NCI-H510A treated with DMSO at 0.1 percent for 48 hours (cell line): ENCODE measurements at places on chromosomes 11 and 22.

DNA sequence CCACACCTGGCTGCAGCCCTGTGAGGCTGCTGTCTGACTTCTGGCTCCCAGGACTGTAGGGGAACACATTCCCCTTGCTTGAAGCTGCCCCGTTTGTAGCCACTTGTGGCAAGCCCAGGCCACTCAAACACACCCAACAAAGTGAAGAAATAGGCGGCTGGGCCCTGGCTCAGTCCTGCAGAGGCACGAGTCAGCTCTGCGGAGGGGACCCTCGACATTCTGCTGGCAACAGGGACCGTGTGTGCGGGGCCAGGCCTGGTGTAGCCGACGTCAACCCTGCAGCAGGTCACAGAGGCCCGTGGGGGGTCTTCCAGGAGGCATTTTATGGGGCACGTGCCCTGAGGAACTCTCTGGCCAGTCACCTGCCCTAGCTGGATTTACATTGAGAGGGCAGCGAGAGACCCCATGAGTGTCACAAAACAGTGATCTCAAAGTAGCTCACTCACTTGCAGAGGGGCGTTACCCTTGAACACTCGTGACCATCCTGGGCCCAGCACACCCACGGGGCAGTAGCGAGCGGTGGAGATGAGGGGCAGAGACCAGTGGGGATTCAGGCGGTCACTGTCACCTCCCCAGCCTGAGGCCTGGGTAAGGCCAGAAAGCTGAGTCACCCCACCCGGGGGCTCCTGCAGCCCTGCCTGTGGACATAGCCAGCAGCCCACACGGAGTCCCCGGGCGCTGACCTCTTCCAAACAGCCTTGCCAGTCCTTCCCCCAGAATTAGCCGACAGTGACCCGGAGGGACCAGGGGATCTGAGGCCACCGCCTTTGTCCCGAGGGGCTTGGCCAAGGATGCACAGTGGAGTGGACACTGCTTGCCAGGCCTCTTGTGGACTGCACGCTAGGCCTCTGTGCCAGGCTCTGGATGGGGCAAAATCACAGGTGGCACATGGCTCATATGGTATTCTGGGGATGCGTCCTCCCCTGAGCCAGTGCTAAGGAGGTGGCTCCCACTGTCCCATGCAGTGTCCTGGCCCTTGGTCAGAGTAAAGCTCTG lies 139.5 kb downstream of the CTTN start:
- DNase-seq = no peak

DNA sequence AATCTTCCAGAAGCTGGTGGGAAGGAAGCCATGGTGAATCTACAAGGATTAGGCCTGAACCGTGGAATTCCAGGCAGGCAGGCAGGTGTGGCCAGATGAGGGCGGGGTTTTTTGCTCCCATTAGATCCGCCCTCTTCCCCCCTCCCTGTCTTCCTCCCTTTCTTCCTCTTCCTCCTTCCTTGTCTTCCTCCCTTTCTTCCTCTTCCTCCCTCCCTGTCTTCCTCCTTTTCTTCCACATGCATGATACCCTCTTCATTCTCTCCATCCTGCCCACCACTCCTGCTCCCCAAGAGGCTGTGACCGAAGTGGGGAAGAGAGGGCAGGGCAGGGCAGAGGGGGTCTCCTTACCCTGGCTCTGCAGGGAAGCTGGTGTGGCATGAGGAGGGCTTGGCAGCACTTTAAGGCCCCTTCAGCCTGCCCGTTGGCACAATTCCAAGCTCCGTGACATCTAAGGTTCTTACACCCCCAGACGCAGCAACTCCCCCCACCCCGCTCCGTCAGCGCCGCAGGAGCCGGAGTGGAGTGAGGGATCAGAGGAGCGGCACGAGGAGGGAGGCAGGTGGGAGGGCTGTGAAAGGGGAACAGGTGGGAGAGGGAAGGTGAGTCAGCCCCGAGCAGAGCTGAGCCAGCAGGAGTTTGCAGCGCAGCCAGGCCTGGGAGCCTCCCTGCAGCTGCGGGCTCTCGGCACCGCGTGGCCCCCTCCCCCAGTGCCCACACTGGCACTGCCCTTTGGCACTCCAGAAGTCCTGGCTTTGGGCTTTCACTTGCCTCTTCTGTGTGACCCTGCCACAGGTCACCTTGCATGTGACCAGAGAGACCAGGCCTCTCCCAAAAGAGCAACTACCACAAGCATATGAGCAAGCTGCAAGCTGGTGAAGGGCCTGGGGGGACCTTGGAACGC lies 32.1 kb downstream of the KCNJ4 start:
- peak; percentile 39 for DNase-seq

DNA sequence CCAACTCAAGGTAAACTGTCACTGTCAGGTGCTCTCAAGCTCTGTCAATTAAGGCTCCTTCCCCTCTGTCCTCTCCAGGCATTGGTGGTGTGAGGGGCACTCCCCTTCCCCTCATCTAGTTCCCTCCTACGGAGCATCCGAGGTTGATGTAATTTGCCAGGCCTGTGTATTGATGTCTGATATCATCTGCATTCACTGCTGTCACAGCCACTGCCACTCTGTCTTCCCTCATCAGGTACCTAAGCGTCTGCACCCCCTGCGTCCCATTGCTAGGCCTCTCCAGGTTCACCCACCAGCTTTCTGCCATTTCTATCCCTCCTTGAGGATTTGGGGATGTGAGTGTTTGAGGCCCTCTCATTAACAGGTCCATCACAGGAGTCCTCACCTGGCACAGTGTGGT lies 50.0 kb upstream of the SYT13 start:
- DNase-seq = no peak

DNA sequence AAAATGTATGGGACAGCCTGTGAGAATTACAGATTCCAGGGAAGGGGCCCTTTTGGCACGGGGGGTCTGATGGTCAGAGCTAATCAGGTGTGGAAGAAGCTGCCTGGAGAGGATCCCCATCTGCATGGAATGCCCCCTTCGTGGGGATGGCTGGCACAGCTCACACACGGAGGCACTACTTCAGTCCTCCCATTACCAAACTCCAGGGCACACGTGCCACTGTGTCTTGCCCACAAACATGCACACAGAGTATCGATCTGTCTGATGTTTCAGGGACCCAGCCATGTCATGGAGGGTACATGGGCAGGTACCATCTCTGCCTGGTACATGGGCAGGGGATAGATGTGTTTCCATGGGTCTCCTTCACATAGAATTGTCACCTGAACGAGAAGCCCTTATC lies 14.7 kb downstream of the KCNQ1OT1 start:
- DNase-seq = no peak

GRCh38 chr11:8715501-8715900 lies 32.9 kb downstream of the RPL27A start:
- no peak for DNase-seq

DNA sequence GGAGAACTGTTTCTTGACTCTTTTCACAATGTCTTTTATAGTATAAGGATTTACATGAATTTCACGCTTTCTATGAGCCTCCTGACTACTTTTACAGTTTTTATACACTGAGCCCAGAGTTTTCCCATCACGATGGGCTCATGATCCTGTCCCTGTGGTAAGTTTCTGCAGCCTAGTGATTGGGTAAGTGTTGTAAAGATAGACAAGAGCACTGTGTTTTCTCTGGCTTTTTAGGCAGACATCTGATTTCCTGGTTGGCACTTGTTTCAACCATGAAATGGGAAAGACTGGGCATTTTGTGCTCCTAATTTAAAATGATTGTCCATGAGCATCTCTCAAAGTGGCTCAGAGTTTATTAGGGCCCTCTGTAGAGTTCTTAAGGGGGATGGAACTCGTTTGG lies 299.0 kb downstream of the FAT3 start:
- no peak for DNase-seq

DNA sequence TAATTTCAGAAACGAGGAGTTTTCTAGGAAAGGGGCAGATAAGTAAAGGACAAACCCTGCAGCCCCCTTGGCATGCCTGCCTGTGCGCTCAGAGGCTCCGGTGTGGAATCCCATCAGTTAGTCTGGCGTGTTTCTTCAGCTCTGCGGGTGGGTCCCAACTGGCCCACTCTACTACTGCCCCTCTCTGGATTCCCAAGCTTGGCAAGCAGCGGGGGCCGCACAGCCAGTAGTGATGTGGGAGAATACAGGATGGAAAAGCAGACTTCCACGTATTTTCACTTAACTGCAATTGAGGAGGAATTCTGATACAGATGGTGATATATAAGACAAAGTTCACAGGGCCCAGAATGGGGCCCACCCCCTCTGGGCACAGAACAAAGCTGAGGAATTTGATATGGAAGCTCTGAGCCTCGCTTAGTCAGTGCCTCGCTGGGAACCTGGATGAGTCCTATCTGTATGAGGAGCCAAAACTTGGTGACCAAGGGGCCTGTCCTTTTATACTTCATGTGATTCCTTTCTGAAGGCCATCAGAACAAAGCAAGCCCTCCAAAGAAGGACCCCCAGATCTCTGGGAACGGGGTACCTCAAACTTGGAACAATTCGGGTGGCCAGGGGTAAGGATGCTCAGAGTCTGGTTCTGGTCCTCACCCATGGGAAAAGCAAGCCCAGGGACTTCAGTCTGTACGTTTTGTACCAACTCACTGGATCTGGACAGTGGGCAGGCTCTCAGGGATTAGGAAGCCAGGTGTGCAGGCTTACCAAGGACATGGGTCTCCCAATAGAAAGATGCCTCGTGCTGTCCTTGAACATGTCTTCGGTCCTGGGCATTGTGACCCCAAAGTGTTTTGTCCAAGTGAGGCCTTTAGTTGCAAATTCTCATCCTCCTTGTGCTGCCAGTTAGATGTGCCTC lies 26.0 kb downstream of the RELT start:
- no peak for DNase-seq
